ENCODE measurements at places on chromosomes 12 and 14.

GRCh38 chr12:107646436-107646835 lies 39.2 kb upstream of the PWP1 start:
- H3K27me3 ChIP-seq: no peaks in the 10 kb centered on the region
- peaks cover 10% of the 10 kb centered on the region for H3K36me3 ChIP-seq
- DNase-seq: no peak
- H3K4me1 ChIP-seq: no peaks in the 10 kb centered on the region

DNA sequence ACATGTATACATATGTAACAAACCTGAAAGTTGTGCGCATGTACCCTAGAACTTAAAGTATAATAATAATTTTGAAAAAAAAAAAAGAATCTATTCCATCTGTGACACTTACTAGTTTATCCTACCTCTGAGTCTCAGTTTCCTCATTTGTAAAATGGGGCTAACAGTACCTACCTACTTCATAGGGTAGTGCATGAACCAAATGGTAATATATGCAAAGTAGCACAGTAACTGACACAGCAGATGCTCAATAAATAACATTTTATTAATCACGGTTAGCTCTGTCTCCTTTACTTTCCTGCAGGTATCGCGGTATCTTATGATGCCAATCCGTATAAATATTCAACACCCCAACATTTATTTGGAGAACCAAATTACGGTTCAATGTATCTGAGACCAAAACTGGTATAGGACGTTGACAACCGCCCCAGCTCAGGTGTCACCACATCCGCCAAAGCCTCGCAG lies 703 bp downstream of the TMED10 start:
- no peaks in the 10 kb centered on the region for H3K27me3 ChIP-seq
- peaks cover 40% of the 10 kb centered on the region for H3K36me3 ChIP-seq
- H3K4me3 ChIP-seq: peak overlapping the region; percentile 99

DNA sequence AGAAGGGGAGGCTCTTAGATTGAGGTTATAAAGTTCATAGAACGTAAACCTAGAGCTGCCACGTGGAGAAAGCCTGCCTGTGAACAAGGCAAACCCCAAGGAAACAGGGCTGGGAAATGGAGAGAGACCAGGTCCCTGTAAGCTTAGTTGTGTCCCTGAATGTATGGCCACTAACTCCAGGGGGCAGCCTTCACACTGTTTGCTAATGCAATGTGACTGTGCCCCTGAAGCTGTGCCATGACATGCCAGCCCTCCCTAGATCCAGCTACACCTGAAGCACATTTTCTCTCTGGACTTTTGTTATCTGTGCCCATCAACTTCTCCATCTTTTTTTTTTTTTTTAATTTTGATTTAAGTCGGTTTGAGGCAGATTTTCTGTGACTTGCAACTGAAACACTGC lies 60.6 kb upstream of the TMCC3 start:
- peaks cover 23% of the 10 kb centered on the region for H3K27me3 ChIP-seq
- no peaks in the 10 kb centered on the region for H3K36me3 ChIP-seq
- peak; percentile 5 for DNase-seq
- no peak overlapping the region for H3K27ac ChIP-seq
- no peaks in the 10 kb centered on the region for H3K4me1 ChIP-seq

GRCh38 chr12:110816779-110817178 lies 30.0 kb upstream of the CCDC63 start:
- peaks cover 8% of the 10 kb centered on the region for H3K36me3 ChIP-seq
- peaks cover 11% of the 10 kb centered on the region for H3K27me3 ChIP-seq
- H3K4me3 ChIP-seq: no peak overlapping the region
- no peak for DNase-seq
- H3K4me1 ChIP-seq: no peaks in the 10 kb centered on the region
- H3K27ac ChIP-seq: no peak overlapping the region

DNA sequence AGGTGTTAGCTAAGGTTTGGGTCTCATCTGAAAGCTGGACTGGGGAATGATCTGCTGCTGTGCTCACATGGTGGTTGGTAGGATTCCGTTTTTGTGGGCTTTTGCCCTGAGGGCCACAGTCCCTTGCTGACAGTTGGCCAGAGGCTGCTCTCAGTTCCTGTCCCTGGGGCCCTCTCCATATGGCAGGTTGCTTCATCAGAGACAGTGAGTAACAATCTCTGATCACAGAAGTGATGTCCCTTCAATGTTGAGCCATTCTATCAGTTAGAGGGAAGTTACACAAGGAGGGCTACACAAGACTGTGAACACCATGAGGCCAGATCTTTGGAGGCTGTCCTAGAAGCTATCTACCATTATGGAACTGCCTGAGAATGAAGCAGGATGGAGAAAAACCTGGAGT lies 137.2 kb downstream of the AACS start:
- no peak overlapping the region for H3K4me3 ChIP-seq
- no peak overlapping the region for H3K27ac ChIP-seq
- peaks cover 72% of the 10 kb centered on the region for H3K27me3 ChIP-seq
- peaks cover 3% of the 10 kb centered on the region for H3K36me3 ChIP-seq
- DNase-seq: no peak

GRCh38 chr12:10122689-10123088 lies 7.3 kb downstream of the CLEC7A start:
- no peaks in the 10 kb centered on the region for H3K4me1 ChIP-seq
- H3K27me3 ChIP-seq: peaks cover 6% of the 10 kb centered on the region
- no peak for DNase-seq
- H3K27ac ChIP-seq: no peak overlapping the region
- H3K4me3 ChIP-seq: no peak overlapping the region

DNA sequence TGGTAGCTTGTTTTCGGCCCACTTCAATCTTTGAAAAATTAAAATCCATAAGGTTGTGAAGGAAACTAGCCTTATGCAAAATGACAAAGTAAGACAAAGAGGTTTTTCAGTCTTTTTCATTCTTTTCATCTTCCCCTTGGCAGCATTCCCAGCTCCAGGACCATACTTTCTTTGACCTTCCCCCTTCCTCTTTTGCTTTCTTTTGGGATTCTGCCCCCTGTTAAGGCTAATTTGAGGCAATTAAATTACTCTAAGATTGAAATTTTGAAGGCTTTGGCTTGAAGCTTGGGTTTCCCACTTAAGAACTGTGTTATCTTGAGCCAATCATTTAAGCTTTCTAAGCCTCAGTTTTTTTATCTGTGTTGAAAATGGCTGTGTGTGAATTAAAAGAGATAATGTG lies 124.9 kb downstream of the DACT1 start:
- no peak for DNase-seq
- H3K4me1 ChIP-seq: no peaks in the 10 kb centered on the region
- H3K36me3 ChIP-seq: no peaks in the 10 kb centered on the region
- H3K27me3 ChIP-seq: no peaks in the 10 kb centered on the region

GRCh38 chr14:56333359-56334292 lies 215.4 kb downstream of the PELI2 start:
- peaks cover 6% of the 10 kb centered on the region for H3K4me1 ChIP-seq
- H3K27me3 ChIP-seq: no peaks in the 10 kb centered on the region
- no peak overlapping the region for H3K27ac ChIP-seq
- no peak overlapping the region for H3K4me3 ChIP-seq
- no peaks in the 10 kb centered on the region for H3K36me3 ChIP-seq

- peaks cover 61% of the 10 kb centered on the region for H3K36me3 ChIP-seq
- no peaks in the 10 kb centered on the region for H3K27me3 ChIP-seq
- H3K27ac ChIP-seq: no peak overlapping the region
- H3K4me3 ChIP-seq: no peak overlapping the region
- no peak for DNase-seq
Measured at GRCh38 chr14:24123424-24124417, 6.7 kb upstream of the FITM1 start.

DNA sequence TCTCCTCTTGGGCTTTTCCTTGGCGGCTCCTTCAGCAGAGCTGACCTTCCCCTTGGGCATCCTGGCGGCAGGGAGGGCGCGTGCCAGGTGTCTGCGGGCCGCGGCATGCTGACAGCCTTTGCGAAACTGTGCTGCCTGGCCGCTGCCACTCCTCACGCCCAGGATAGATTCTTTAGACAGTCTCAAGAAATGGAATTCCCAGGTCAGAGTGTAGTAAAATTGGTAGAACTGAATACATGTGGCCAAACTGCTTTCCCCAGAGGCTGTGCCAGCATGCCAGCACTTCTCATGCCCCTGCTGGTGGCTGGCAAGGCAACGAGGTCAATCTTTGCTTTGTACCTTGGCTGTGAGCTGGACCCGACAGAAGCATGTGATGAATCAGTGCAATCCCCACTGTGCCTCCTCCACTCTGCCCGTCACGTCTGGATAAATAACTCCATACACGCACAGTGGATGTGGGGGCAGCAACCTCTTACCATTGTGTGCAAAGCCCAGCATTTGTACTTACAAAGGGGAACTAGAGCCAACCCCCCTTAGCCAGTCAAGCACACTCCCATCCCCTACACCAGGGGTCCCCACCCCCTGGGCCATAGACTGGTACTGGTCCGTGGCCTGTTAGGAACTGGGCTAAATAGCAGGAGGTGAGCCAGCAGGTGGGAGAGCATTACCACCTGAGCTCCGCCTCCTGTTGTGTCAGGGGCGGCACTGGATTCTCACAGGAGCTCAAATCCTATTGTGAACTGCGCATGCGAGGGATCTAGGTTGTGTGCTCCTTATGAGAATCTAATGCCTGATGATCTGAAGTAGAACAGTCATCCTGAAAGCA lies 90.9 kb downstream of the ACTN1 start:
- no peak overlapping the region for H3K4me3 ChIP-seq
- H3K27me3 ChIP-seq: no peaks in the 10 kb centered on the region
- no peaks in the 10 kb centered on the region for H3K4me1 ChIP-seq
- DNase-seq: no peak

DNA sequence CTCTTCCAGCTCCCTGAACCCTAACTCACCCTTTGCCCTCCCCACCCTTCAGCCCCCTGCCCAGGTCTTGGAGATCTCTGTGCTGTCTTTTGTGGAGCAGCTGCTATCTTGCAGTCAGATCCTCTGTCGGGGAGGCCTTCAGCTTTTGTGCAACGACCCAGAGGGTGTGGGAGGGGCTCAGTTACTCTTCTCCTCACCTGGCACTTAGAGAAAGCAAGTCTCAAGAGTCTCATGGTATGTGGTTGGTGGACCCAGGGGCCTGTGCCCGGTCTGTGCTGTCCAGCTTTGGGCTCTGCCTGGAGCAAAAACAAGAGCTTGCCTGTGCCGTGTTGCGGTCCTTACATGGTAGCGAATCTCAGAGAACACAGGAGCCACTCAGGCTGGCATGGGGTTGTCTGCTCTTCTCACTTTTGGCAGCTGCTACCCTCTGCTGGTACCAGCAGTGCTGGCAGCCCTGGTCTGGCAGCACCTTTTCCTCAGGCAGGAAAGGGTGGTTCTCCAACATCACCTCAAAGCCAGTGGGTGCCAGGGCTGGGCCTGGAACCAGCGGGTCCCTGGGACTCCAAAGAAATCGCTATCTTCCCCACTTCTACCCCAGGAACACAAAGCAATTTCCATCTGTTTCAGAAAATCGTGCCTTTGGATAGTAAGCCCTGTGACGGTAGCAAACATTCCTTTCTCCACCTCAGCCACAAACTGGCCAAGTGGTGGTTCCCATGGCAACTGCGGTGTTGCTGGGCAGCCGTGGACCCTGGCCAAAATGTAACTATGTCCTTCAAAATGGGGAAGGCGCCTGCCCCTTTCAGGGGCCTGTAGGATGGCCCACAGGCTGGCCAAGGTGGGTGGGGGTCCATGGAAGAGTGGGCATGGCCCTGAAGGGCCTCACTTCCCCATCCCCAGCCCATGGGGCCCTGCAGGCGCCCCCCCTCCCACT lies 90.0 kb downstream of the RIN3 start:
- H3K4me1 ChIP-seq: peaks cover 32% of the 10 kb centered on the region
- H3K4me3 ChIP-seq: peak overlapping the region; percentile 44
- H3K36me3 ChIP-seq: peaks cover 10% of the 10 kb centered on the region
- peak; percentile 35 for DNase-seq
- no peak overlapping the region for H3K27ac ChIP-seq
- no peaks in the 10 kb centered on the region for H3K27me3 ChIP-seq

- H3K27me3 ChIP-seq: no peaks in the 10 kb centered on the region
- H3K36me3 ChIP-seq: no peaks in the 10 kb centered on the region
- no peak overlapping the region for H3K27ac ChIP-seq
- H3K4me3 ChIP-seq: no peak overlapping the region
- H3K4me1 ChIP-seq: no peaks in the 10 kb centered on the region
- no peak for DNase-seq
Measured at GRCh38 chr14:80567905-80568536, 356.7 kb upstream of the DIO2 start.

- H3K27me3 ChIP-seq: peaks cover 33% of the 10 kb centered on the region
- no peak overlapping the region for H3K4me3 ChIP-seq
- no peaks in the 10 kb centered on the region for H3K4me1 ChIP-seq
- H3K27ac ChIP-seq: no peak overlapping the region
- no peaks in the 10 kb centered on the region for H3K36me3 ChIP-seq
Measured at GRCh38 chr12:115895247-115895646, 382.2 kb downstream of the MED13L start.

DNA sequence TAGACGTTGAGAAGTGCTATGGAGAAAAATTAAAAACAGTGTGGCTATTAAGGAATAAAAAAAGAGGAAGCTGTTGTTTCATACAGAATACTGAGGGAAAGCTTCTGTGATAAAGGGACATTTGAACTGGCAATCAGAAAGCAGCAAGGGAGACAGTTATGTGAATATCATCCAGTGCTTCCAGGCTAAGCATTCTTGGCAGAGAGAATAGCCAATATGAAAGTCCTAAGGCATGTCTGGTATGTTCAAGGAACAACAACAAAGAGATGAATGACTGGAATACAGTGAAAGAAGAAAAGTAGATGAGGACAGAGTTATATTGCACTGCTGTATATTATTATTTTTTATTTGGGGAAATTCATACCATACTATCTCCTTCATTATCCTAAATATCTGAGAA lies 23.9 kb downstream of the SCAF11 start:
- no peaks in the 10 kb centered on the region for H3K27me3 ChIP-seq
- no peak overlapping the region for H3K4me3 ChIP-seq
- H3K27ac ChIP-seq: peak overlapping the region; percentile 25
- H3K4me1 ChIP-seq: peaks cover 34% of the 10 kb centered on the region
- H3K36me3 ChIP-seq: peaks cover 55% of the 10 kb centered on the region

GRCh38 chr12:3944620-3945019 lies 71.4 kb upstream of the PARP11 start:
- no peak overlapping the region for H3K27ac ChIP-seq
- peaks cover 22% of the 10 kb centered on the region for H3K27me3 ChIP-seq
- peaks cover 11% of the 10 kb centered on the region for H3K4me1 ChIP-seq
- no peak overlapping the region for H3K4me3 ChIP-seq
- no peak for DNase-seq
- peaks cover 4% of the 10 kb centered on the region for H3K36me3 ChIP-seq

GRCh38 chr14:90088176-90088575 lies 26.4 kb downstream of the KCNK13 start:
- H3K27ac ChIP-seq: no peak overlapping the region
- H3K4me1 ChIP-seq: no peaks in the 10 kb centered on the region
- no peaks in the 10 kb centered on the region for H3K36me3 ChIP-seq
- no peak overlapping the region for H3K4me3 ChIP-seq
- DNase-seq: no peak
- peaks cover 38% of the 10 kb centered on the region for H3K27me3 ChIP-seq

DNA sequence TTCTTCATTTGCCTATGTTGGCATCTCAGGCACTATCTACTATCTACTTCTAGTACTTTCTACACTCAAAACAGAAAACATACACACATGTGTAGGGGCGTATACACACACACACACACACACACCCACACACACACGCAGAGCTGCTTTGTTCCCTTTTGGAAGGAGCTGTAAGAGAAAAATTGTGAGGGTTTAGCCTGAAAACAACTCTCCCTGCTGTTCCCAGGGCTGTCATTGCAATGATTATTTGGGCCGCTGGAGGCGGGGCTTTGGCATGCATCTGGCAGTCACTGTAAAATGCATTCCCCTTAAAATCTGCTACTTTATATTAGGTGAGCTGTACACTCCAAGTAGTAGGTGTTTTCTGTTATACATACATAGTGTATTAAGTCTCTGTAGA lies 29.1 kb upstream of the SLC38A2 start:
- no peaks in the 10 kb centered on the region for H3K36me3 ChIP-seq
- peaks cover 47% of the 10 kb centered on the region for H3K4me1 ChIP-seq
- no peaks in the 10 kb centered on the region for H3K27me3 ChIP-seq
- no peak overlapping the region for H3K4me3 ChIP-seq
- no peak overlapping the region for H3K27ac ChIP-seq
- no peak for DNase-seq
